ENCODE measurements at places on chromosomes 4 and X. TPM values are rescaled to one million over a fixed set of nuclear protein-coding genes. Genes with fewer than 3 reads are reported as not detected.

- DNase-seq: peak; percentile 71
- no peak overlapping the region for H3K27ac ChIP-seq
- no peaks in the 10 kb centered on the region for H3K36me3 ChIP-seq
- peaks cover 11% of the 10 kb centered on the region for H3K27me3 ChIP-seq
- no peak overlapping the region for H3K4me3 ChIP-seq
Measured at GRCh38 chr4:166169111-166169510, 296.1 kb downstream of the TLL1 start.

- H3K36me3 ChIP-seq: no peaks in the 10 kb centered on the region
- no peak overlapping the region for H3K4me3 ChIP-seq
- no peak overlapping the region for H3K27ac ChIP-seq
- no peak for DNase-seq
- H3K27me3 ChIP-seq: no peaks in the 10 kb centered on the region
- no peaks in the 10 kb centered on the region for H3K4me1 ChIP-seq
Measured at GRCh38 chrX:66004928-66005829, 34.7 kb downstream of the VSIG4 start.

GRCh38 chr4:56243107-56243506 is 144.2 kb downstream of the AASDH start:
- no peaks in the 10 kb centered on the region for H3K36me3 ChIP-seq
- H3K4me3 ChIP-seq: no peak overlapping the region
- no peaks in the 10 kb centered on the region for H3K27me3 ChIP-seq

Gene PPP4R3C
- total RNA-seq: not detected

GRCh38 chrX:107551546-107551945 is 76.8 kb upstream of the PRPS1 start:
- H3K27ac ChIP-seq: no peak overlapping the region
- no peaks in the 10 kb centered on the region for H3K27me3 ChIP-seq
- H3K4me3 ChIP-seq: no peak overlapping the region
- no peaks in the 10 kb centered on the region for H3K4me1 ChIP-seq
- H3K36me3 ChIP-seq: no peaks in the 10 kb centered on the region

GRCh38 chrX:39248330-39248729 is 447.1 kb downstream of the MID1IP1 start:
- no peak for DNase-seq
- no peak overlapping the region for H3K27ac ChIP-seq

GRCh38 chrX:48165241-48165640 is 31.4 kb downstream of the SSX5 start:
- no peaks in the 10 kb centered on the region for H3K27me3 ChIP-seq
- H3K36me3 ChIP-seq: no peaks in the 10 kb centered on the region
- H3K4me3 ChIP-seq: no peak overlapping the region
- no peak for DNase-seq
- H3K27ac ChIP-seq: no peak overlapping the region

GRCh38 chrX:149962859-149963757 is 24.8 kb upstream of the EOLA2 start:
- peak; percentile 68 for DNase-seq
- no peaks in the 10 kb centered on the region for H3K27me3 ChIP-seq
- H3K4me1 ChIP-seq: no peaks in the 10 kb centered on the region
- no peak overlapping the region for H3K4me3 ChIP-seq
- no peak overlapping the region for H3K27ac ChIP-seq
- peaks cover 24% of the 10 kb centered on the region for H3K36me3 ChIP-seq

Gene PABPC1L2A
- total RNA-seq: 0.31 TPM

Gene CLDN22
- total RNA-seq: 0.14 TPM

Gene ADH7
- total RNA-seq: not detected

DNA sequence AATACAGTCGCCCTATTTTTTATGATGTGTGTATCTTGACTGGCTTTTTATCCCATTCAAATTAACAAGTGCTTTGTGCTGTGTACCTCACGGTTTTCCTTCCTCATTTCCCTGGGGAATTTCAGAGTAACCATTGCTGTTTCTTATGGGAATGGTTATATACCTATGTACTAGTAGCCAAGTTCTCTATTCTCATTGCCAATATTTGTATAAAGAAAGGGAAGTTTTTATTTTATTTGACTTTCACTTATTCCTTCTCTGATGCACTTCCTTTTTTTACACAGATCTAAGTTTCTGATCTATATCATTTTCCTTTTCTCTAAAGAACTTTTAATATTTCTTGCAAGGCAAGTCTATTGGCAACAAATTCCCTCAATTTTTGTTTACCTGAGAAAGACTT is 181.3 kb downstream of the SOWAHB start:
- H3K4me1 ChIP-seq: no peaks in the 10 kb centered on the region
- H3K27me3 ChIP-seq: no peaks in the 10 kb centered on the region
- H3K36me3 ChIP-seq: peaks cover 16% of the 10 kb centered on the region
- H3K27ac ChIP-seq: no peak overlapping the region

- no peak for DNase-seq
- no peaks in the 10 kb centered on the region for H3K27me3 ChIP-seq
- H3K36me3 ChIP-seq: no peaks in the 10 kb centered on the region
- no peaks in the 10 kb centered on the region for H3K4me1 ChIP-seq
- no peak overlapping the region for H3K4me3 ChIP-seq
Measured at GRCh38 chrX:15055146-15055930, 182.1 kb downstream of the MOSPD2 start.

DNA sequence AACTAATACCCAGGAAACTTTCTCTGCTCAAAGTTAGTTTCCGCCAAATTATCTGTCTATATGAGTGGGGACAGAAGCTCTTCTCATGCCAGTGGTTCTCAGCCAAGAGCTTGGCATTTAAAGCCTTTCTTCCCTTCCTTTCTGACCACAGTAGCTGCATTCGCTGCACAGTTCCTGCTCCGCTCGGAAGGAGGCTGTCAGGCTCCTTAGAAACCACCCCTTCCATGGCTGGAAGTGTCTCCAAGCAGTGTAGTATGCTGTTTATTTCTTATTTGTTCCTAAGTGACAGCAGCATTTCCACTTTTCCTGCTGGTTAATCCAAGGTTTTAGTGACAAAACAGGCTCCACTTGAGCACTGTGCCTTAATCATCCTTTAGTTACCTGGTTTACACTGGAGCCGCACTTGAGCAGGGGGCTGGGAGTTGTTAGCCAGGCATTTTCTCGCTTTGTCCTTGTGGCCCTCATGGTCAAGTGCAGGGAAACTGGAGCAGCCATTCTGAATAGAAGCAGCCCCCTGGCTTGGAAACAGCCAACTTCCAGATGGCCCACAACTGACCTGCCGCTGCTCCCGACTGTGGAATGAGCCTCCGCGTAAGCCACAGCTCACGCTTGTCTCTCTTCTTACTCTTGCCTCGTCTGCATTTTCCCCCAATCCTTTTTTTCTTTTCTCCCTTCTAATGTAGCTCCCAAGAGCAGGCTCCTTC is 739.4 kb upstream of the TENM3 start:
- H3K36me3 ChIP-seq: no peaks in the 10 kb centered on the region
- no peaks in the 10 kb centered on the region for H3K27me3 ChIP-seq
- DNase-seq: peak; percentile 52
- H3K4me3 ChIP-seq: no peak overlapping the region

DNA sequence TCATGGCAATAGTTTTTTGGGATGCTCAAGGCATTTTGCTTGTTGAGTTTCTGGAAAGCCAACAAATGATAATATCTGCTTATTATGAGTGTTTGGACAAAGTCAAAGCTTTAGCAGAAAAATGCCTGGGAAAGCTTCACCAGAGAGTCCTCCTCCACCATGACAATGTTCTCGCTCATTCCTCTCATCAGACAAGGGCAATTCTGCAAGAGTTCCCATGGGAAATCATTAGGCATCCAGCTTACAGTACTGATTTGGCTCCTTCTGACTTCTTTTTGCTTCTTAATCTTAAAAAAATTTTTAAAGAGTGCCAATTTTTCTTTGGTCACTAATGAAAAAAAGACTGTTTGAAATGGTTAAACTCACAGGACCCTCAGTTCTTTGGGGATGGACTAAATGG is 136.3 kb downstream of the UBE2K start:
- no peak for DNase-seq
- no peaks in the 10 kb centered on the region for H3K27me3 ChIP-seq
- H3K27ac ChIP-seq: no peak overlapping the region

Gene ADH1B
- not detected for total RNA-seq

DNA sequence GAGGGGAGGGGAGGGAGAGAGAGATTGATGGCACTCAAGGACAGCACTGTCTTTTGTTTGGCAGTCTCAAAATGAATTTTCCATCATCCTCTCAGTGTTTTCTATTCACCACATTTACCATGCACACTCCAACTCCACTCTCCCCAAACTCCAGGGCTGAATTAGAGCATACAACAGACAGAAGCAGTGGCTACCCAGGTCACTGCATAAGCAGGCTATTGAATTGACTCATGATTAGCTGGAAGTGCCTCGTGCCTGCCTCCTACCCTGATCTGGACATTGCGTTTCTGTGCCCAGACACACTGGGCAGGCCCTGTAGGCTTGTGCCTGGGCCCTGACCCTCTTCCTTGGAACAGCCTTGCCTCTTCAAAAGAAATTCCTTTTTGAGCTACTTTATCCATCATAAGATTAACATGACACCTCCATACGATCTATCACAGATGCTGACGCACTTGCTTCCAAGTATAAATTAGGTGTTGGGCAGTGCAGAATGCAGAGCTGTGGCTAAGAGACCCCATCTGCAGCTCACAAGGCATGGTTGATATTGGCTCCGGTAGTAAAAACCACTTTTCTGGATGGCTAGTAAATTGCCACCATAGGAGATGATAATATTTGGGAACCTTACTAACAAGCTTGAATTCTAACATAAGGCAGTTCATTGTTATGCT is 752.9 kb downstream of the RPA4 start:
- peak; percentile 47 for DNase-seq
- no peaks in the 10 kb centered on the region for H3K27me3 ChIP-seq
- no peaks in the 10 kb centered on the region for H3K36me3 ChIP-seq
- no peak overlapping the region for H3K27ac ChIP-seq

DNA sequence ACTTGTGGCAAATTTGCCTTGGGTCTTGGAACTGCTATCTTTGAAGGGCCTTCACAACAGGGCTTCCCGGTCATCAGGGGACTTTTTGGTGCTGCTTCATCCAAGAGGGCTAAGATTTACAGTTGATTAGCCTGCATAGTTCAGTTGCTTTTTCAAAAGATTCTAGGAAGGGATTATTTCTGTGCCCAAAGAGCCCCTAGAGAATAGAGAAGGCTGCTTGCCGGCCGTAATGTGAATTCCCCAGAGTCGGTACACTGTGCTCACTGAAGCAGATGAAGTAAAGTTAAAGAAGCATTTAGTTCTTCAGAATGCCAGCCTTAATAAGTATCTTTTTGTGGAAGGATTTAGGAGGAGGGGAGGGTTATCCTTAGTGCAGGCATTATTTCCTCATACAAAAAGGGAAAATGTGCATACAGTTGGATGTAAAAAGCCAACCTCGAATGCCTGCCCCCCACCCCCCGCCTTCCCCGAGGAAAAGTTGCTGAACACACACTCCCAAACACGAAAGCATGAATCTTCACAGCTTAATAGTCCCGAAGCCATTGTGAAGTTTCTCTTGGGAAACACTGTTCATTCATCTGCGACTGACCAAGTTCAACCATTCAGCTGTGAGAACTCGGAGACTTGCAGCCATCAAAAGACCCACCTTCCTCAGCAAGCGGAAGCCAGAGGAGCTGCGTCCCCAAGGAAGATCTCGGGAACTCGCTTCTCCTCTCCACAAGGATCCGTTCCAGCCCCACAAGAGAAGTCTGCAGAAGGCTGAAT is 47.6 kb downstream of the ANOS1 start:
- H3K27ac ChIP-seq: no peak overlapping the region
- no peaks in the 10 kb centered on the region for H3K4me1 ChIP-seq
- H3K27me3 ChIP-seq: no peaks in the 10 kb centered on the region
- DNase-seq: no peak

- no peaks in the 10 kb centered on the region for H3K4me1 ChIP-seq
- H3K27ac ChIP-seq: no peak overlapping the region
- no peak for DNase-seq
Measured at GRCh38 chrX:37348231-37348970, 763 bp upstream of the PRRG1 start.

GRCh38 chrX:149365061-149365460 is 140.0 kb downstream of the IDS start:
- H3K36me3 ChIP-seq: no peaks in the 10 kb centered on the region
- H3K27me3 ChIP-seq: no peaks in the 10 kb centered on the region
- DNase-seq: no peak
- H3K4me3 ChIP-seq: no peak overlapping the region
- H3K27ac ChIP-seq: no peak overlapping the region

- H3K4me3 ChIP-seq: no peak overlapping the region
- H3K27me3 ChIP-seq: no peaks in the 10 kb centered on the region
- DNase-seq: no peak
- H3K27ac ChIP-seq: no peak overlapping the region
- H3K4me1 ChIP-seq: no peaks in the 10 kb centered on the region
Measured at GRCh38 chr4:55904576-55904975, 44.2 kb upstream of the CEP135 start.

- no peak for DNase-seq
- no peaks in the 10 kb centered on the region for H3K4me1 ChIP-seq
- peaks cover 32% of the 10 kb centered on the region for H3K36me3 ChIP-seq
- H3K27ac ChIP-seq: no peak overlapping the region
- no peak overlapping the region for H3K4me3 ChIP-seq
Measured at GRCh38 chr4:184416913-184417734, 57.2 kb downstream of the IRF2 start.

Gene SLITRK2
- 31.5 TPM for total RNA-seq

DNA sequence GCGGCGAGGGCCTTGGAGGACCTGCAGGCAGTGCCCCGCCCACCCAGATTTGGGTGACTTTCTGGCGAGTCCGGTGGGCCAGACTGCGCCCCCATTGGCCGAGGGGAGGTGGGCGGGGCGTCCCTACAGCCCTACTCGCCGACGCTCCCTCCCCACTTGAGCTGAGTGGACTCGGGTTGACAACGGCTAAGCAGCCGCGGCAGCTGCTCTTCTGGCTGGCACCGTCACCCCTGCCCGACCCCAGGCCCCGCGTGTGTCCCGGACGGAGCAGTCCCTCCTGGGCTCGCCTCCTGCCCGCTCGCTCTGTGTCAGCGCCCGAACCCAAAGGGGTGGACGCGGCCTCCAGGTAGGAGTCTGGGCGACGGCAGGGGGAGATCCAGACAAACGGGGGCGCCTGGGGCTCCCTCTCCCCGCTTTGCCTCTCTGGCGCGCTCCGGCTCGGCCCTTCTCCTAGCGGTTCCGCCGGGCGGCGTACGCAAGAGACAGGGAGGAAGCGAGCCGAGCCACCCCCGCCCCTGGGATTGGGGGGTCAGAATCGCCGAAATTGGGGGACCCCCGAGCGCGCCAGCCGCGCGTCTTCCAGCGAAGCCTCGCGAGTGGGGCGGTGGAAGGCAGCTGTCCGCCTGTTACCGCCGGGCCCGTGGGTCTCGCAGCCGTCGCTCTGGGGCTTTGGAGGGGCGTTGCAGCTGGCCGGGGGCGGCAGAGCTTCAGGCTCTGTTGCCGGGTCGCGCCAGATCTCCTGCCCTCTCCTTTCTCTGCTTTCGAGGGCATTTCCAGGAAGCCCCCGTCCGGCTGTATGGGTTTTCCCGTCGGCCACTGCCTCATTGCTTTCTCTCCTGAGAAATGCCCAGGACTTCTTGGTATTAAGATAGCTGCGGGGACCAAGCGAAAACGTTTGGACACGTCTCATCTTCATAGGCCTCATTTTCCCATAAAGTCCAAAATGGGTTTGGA is 46.3 kb downstream of the STARD8 start:
- peak overlapping the region; percentile 60 for H3K4me3 ChIP-seq
- H3K27me3 ChIP-seq: no peaks in the 10 kb centered on the region
- H3K36me3 ChIP-seq: no peaks in the 10 kb centered on the region
- no peaks in the 10 kb centered on the region for H3K4me1 ChIP-seq
- H3K27ac ChIP-seq: no peak overlapping the region

Gene CDX4
- total RNA-seq: 0.18 TPM

Gene PNMA6F
- total RNA-seq: not detected

Gene SATL1
- 0.38 TPM for total RNA-seq

Data from endodermal cell (in vitro differentiated cells).